ENCODE measurements at places on chromosomes 6 and 20.

- no peak for DNase-seq
These were observed 918 bp downstream of the EIF6 start for GRCh38 chr20:35283441-35284266.

GRCh38 chr6:45881705-45882467, 133.8 kb downstream of the CLIC5 start:
- DNase-seq: no peak

GRCh38 chr6:3915076-3915791, 66.1 kb downstream of the FAM50B start:
- DNase-seq: no peak

GRCh38 chr6:128918886-128919285, 35.9 kb downstream of the LAMA2 start:
- no peak for DNase-seq

DNA sequence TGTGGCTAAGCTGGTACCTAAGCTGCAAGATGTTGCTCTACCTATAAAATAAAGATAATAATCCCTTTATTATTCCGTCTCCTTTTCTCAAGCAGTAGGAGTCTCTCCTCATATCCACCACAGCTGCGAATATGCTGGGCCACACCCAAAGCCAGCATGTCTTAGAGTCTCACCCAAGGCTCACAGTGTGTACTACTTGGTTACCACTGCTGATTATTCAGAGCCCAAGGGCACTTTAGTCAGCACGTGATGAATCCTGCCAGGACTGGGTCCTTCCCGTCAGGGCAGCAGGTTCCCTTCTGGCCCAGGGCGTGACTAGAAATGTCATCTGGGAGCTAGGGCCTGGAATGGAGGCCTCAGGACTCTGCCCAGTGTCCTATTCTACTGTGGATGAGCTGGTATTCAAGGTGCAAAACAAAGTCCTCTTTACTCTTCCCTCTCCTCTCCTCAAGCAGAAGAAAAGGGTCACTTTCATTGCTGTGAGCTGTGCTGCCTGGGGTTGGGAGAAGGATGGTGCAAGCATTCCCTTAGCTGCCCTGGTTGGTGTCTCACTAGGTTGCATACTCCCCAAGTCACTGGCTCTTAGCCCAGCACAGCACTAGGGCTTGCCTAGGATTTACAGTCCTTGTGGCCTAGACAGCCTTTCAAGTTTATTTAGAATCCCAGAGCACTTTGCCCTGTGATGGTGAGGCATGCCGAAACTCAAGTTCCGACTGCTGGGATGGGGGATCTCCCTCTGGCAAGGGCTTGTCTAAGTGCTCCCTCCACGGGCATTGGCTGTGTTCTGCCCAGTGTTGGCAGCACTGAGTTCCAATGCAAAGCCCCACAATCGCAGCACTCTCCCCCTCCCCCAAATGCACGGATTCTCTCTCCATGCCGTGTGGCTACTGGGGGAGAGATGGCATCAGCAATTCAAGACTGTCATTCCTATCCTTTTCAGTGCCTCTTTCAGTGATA, 320.2 kb downstream of the BTBD9 start:
- no peak for DNase-seq

DNA sequence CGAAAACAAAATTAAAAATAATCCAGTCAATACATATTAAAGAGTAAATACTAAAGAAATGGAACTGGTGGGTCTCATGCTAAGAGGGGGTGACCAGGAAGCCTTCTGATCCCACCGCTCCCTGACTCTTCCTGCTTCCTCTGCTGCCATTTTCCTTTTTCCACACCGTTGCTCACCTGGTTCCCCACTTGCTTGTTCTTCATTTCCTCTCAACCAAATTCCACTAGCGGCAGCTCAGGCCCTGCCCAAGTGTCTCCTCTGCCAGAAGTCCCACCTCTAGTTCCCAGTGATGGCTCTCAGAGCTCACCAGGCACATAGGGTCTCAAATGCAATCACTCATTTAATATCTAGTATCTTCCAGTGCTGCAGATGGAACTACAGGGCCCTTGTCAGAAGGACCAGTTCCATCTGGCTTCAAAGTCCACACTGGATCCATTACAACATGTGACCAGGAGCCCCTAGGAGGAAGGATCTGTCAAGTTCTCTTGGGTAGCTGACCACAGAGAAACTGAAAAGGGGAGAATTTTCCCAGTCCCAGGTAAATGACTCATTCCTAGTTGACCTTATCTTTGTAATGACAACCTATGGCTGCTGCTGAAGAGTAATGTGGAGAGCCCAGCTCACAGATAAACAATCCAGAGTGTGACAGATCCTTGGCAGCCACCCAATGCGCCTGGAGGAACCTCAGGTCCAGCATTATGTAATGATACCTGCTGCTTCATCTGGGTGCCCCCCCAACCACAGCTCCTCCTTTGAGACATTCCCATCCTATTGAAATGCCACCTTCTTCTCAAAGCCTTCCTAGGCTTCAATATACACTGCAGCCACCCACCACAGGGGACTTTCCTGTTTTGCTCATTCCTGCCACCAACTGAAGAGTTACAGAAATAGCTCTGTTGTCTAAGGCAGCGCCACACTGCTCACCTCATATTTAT, 38.2 kb downstream of the ELMO2 start:
- DNase-seq: no peak

GRCh38 chr20:30811885-30812671, 445.4 kb upstream of the DEFB115 start:
- DNase-seq: no peak

GRCh38 chr6:13241364-13241763, 87.0 kb downstream of the TBC1D7 start:
- no peak for DNase-seq

- DNase-seq: no peak
These were observed 294.3 kb downstream of the CDC5L start for GRCh38 chr6:44681761-44682160.

GRCh38 chr20:45097485-45098102, 3.3 kb downstream of the KCNS1 start:
- no peak for DNase-seq

DNA sequence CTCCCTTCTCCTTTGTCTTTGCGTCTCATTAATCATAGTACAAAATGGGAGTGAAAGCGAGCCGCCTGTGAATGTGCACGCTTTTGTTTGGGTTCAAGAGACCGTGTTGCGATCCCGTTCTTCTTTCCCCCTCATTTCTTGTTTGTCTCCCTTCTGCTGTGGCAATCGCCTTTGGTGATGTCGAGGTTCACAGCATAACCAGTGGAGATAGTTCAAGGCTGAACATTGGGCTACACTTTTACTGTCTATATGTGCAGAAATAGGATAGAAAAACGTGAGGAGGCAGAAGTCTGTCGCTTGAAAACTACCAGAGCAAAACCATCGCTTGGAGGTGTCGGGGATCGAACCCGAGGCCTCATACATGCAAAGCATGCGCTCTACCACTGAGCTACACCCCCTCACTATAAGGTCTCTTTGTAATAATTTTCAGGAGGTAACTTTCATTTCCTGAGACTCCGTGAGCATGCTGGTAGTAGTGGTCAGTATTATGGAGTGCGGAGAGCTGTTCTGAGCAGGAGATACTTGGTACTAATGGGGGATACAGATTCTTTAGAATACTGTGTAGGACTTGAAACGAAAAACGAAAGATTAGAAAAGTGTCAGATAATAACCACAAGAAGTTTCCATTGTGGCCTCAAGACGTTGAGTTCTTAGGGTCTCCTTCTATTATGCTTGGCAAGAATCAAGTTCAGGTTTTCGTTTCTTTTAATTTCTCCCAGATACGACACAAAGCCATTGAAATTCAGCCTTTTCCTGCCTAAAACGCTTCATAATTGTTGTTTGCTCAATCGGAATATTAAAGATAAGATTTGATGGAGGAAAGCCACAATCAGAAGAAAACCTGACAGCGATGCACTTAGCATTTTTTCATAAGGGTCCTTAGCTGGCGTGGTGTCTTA, 106.6 kb downstream of the TRIM27 start:
- no peak for DNase-seq

- DNase-seq: no peak
These were observed 8.1 kb upstream of the ID1 start for GRCh38 chr20:31596831-31597480.

DNA sequence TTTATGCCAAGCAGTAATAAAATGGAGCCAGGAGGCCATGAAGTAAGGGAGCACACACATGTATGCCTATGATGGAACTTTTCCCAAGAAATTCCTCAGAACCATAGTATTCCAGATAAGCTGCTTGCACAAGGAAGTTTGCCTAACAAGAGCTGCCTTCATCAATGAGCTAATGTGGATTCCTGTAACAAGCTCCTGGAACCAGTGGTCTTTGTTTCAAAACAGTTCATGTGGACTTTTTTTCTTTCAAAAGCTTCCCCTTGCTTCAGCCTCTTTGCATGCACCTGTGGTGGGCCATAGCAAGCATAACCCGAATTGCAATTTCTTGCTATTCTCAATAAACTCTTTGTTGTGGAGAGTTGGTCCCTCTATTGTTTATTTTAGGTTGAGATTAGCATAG, 359.6 kb downstream of the UTRN start:
- DNase-seq: no peak

- DNase-seq: no peak
These were observed 69.0 kb upstream of the CITED2 start for GRCh38 chr6:139443231-139444112.

DNA sequence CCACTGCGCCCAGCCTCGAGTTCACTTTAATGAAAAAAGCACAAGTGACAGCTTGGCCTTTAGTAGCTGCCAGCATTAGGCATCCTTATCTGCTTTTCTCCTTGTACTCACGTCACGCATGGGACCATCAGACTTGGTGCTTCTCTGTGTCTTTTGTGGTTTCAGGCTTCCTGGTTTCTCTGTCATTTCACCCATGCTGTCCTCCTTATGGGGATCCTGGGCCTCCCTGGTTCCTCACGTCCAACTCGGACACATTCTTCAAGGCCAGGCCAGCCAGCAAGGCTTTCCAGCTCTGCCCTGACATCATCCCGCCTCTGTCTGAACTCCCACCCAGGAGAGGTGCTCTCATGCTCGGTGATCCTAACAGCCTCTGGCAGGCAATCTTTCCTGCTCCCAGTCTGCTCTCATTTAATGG, 83.2 kb downstream of the TIAM2 start:
- DNase-seq: no peak

DNA sequence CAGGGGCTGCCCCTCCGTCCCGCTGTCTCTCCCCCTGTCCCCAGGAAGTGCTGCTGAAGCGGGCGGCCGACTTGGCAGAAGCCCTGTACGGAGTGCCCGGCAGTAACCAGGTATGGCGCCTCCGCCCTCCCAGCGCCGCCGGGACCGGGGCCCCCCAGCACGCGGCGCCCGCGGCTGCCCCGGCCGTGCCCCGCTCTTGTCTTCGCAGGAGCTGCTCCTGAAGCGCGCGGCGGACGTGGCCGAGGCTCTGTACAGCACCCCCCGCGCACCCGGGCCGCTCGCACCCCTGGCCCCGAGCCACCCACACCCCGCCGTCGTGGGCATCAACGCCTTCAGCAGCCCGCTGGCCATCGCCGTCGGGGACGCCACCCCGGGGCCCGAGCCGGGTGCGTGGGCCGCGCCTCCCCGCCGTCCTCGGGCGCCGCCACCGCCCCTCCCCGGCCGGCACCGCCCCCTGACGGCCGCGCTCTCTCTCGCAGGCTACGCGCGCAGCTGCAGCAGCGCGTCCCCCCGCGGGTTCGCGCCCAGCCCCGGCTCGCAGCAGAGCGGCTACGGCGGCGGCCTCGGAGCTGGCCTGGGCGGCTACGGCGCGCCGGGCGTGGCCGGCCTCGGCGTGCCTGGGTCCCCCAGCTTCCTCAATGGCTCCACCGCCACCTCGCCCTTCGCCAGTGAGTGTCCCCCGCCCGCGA, 48.4 kb downstream of the CPXM1 start:
- DNase-seq: peak; percentile 32

Data from activated T-helper 1 cell treated with Interleukin-2 at 50 U/mL for 16 hours (primary cell).